ENCODE measurements at places on chromosomes 12 and 14.

- no peak for DNase-seq
These were observed 5.2 kb upstream of the TEP1 start for GRCh38 chr14:20418501-20418909.

- DNase-seq = no peak
These were observed 39.5 kb upstream of the TOMM20L start for GRCh38 chr14:58356268-58356667.

DNA sequence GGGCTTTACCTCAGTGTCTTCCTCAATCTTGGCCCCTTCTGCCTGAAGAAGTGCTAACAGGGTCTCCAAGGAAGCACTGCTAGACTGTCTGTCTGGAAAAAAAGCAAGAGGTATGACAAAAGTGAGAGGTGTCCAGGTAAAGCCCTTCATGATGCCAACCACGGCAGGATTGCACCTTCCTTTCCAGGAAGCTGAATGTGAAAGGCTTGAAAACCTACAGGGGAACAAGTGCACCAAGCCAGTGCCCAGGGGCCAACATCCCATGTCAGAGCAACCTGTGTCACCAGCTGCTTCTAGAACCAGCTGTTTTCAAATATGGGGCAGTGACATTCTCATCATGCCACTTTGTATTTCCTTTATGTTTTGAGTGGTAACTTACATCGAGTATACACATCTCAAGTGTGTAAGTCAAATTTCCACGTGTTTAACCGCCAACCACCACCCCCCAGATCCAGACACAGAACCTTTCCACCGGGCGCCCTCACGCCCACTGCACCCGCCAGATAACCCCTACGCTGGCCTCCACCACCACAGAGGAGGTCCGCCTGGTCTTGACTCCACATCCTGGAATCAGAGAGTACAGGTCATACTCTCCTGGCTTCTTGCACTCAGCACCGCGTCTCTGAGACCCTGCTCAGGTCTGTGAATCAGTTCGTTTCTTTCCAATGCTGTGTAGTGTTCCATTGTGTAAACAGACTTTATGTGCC, 27.3 kb downstream of the VPS37B start:
- DNase-seq = no peak

- DNase-seq = no peak
These were observed 1445.8 kb upstream of the FLRT2 start for GRCh38 chr14:84084056-84084630.

- no peak for DNase-seq
These were observed 90.1 kb upstream of the FLRT2 start for GRCh38 chr14:85439696-85440328.

DNA sequence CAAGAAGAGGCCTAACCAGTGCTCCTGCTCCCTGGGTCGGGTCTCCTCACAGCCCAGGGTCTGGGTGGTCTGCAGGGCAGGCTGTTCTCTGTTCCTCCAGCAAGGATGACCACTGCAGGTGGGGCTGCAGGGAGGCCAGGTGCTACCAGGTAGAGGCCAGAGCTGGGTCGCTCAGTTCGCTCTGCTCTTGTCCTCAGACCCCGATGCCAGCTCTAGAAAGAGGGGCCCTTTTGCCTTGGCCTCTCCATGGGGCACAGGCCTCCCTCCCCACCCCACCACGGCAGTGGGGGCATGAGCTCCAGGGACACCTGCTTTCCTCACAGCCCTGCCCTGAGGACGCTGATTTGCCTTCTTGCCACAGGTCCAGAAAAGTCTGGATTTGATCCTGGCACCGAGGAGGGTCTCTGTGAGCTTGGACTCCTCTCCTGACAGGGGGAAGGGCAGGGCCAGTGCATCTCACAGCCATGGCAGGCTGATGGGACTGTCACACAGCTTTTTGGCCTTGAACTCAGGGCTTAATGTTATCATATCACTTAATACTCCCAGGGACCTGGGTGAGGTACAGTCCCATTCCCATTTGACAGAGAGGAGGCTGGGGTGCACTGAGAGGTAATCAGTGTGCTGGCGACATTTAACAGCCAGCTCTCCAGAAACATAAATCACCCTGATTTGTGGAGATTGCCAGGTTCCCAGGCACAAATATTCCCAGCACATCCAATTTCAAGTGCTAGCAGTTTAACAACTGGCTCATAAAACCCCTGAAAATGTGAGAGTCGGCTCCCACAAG, 273.0 kb upstream of the SFSWAP start:
- DNase-seq = no peak

GRCh38 chr12:46677749-46678148, 148.0 kb downstream of the SLC38A4 start:
- no peak for DNase-seq

DNA sequence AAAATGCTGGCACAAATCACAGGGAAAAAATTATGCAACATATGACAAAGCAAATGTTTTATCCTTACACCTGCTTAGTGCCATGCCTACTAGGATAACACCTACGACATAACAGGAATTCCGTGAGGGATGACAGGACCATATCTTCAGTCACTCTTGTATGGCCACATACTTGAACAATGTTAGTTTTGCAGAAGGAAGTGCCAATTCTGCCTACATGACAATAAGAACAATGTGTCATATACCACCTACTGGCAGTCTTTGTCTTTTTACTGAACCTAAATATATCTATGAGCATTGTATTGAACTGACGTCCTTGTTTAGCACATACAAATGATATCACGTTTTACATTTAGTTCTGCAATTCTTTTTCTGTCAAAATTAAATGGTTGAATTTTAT, 234.0 kb downstream of the ADAMTS20 start:
- no peak for DNase-seq

- DNase-seq = no peak
These were observed 471.2 kb downstream of the ATP23 start for GRCh38 chr12:58412461-58413060.

GRCh38 chr12:48545833-48546469, 20.5 kb downstream of the OR8S1 start:
- no peak for DNase-seq

DNA sequence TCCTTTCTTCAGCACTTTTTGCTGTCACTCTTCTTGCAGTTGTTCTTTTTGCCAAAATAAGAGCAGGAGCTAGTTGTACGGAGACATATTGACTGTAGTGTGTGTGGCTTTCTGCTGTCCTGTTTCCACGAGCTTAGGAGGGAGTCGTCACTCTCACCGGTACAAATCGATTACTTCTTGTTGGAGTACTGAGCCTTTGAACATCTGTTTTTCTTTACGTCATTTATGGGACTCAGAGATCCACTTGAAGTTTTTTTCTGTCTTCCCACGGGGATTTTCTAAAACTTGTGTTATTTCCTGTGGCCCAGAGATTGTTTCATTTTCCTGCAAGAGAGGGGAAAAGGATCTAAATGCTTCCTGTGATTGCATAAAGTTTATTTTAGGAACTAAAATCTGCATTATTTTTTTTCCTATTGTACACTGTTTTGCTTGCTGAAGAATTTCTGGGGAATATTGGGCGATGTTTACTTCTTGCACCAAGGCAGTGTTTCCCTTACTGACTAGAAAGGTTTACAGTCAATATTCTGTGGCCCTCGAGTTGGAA, 199.8 kb upstream of the ARHGAP5 start:
- no peak for DNase-seq

GRCh38 chr14:83975435-83975834, 1554.5 kb upstream of the FLRT2 start:
- no peak for DNase-seq

GRCh38 chr12:29012673-29013072, 136.4 kb upstream of the FAR2 start:
- DNase-seq = no peak

- no peak for DNase-seq
These were observed 194.8 kb upstream of the DCN start for GRCh38 chr12:91377436-91377835.

GRCh38 chr12:117342682-117343081, 18.7 kb downstream of the NOS1 start:
- DNase-seq = no peak

GRCh38 chr14:65231286-65231980, 129.1 kb upstream of the MAX start:
- DNase-seq = no peak

- no peak for DNase-seq
These were observed 247.9 kb downstream of the SSPN start for GRCh38 chr12:26443309-26443708.

DNA sequence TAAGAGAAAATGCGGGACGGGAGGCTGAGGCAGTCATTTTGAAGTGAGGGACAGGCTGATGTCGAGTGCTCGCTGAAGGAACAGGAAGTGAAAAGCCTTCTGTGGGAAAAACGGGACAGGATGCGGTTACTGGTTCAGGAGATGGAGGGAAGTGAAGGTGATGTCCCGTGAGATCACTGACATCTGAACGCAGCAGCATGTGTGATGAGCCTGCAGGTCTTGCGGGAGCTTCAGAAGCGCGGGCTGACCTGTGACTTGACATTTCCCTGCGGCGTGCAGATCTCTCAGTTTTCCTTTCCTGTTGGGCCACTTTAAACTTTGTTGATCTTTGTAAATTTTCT, 77.8 kb downstream of the DDX51 start:
- DNase-seq = no peak

GRCh38 chr12:23141335-23141734, 516.4 kb downstream of the ETNK1 start:
- DNase-seq = no peak

- no peak for DNase-seq
These were observed 284.1 kb upstream of the FOXG1 start for GRCh38 chr14:28482251-28483040.

DNA sequence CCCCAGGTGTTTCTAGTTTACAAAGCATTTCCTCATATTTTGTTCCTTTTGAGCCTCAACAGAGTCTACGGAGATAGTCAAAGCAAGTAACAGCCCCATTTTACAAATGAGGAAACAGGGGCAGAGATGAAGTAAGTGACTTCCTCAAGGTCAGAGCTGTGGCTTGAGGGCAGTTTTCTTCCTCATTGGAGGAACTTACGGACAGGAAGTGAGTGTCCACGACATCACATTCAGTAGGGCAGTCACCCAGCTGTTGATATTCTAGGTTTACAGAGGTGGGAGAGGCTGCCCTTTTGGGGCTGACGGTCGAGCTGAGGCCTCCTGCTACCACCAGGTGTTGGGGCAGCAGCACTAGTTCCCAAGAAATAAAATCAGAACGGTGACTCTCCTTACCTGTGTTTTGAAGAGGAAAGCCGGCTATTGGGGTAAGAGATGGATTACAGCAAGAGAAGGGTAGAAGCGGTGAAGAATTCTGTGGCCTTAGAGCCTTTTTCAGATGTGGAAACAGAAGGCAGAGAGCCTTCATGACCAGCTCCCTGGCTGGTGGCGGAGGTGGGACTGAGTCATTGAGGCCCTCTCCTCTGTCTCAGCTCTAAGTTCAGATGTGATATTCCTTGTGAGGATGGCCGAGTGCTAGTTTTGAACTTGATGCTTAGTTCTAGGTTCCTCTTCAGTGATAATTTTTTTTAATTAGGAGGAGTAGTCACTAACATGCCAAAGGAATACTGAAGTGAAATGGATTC, 41.7 kb downstream of the SUSD6 start:
- DNase-seq = no peak

DNA sequence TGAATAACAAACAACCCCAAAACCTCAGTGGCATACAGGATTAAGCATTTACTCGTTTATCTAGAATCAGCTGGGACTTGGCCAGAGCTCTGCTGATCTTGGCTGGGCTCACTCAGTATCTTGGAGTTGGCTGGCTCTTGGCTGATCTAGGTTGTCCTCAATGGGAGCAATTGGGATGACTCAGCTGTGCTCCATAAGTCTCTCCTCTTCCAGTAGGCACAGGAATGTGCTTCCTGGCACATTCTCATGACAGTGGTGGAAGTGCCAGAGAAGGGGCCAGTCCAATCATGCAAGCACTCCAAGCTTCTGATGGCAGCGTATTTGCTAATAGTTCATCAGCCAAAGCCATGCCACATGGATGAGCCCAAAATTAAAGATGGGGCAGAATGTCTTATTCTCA, 41.7 kb upstream of the ANO4 start:
- no peak for DNase-seq

GRCh38 chr14:32332415-32333316, 3.6 kb downstream of the AKAP6 start:
- no peak for DNase-seq

GRCh38 chr14:61547186-61548069, 147.9 kb upstream of the HIF1A start:
- DNase-seq = no peak

- DNase-seq = no peak
These were observed 9.3 kb upstream of the SERPINA5 start for GRCh38 chr14:94571950-94572349.

DNA sequence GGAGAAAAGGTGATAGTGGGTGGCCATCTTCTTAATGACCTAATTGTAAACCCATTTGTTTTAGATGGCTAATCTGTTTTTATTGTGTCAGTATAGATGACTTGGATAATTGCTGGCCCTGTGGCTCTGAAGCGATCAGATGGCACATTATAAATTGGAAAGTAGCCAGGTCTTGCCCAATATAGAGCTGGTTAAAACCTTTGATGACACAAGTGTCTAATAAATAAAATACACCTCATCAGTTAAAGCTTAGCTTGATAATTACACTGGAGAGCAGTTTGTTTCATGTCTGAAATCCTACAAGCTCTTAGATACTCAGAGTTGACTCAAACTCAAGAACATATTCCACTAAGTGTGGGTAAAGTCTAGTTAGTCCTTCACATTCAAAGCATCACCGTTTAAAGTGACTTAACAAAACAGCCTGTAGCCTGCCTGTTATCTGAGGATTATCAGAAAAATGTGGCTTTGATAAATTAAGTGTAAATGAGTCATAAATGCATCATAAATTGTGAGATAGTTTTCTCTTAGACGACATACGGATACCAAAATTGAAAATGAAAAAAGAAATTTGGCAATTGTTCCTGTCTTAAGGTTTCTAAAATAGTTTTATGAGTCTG, 280.9 kb downstream of the LRIG3 start:
- DNase-seq = no peak

DNA sequence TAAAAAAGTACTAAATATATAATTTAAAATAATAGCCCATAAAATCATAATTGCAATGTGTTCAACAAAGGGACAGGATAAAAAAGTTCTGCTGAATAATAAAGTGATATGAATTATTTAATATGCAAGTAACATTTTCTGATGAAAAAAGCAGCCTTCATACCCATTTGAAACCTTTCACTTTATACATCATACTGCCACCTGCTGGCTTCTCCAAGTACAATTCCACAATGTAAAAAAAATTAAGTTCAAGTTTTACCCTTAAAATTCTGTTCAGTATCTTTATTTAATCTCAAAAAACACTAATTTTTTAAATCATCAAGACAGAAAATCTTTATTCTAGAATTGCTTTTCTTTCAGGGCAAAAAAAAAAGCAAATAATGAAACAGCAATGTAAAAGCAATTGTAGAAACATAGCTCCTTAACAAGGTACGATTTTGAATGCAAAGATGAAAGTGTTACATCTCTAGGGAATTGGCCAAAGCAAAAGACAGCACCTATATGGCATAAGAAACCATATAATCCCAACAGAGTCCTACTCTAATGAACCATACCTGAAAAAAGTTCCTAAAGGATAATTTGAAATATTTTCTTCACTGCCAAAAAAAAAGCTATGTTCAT, 15.0 kb downstream of the MDM1 start:
- DNase-seq = peak; percentile 3

GRCh38 chr12:6854036-6854435, 2.1 kb downstream of the USP5 start:
- DNase-seq = no peak

All from NCI-H1048 (cell line).